Natural killer cell treated with Interleukin-12 subunit alpha and Interleukin-12 subunit beta and Interleukin-15 and Interleukin-18, amount 100 ng/mL, for 72 hours (primary cell): ENCODE measurements at places on chromosomes 7 and 10. TPM values are rescaled to one million over a fixed set of nuclear protein-coding genes. Genes with fewer than 3 reads are reported as not detected.

C7orf33 gene
- total RNA-seq: not detected

MPP7 gene
- total RNA-seq: 2.7 TPM

GRCh38 chr7:99505324-99505662, 831 bp downstream of the ZKSCAN5 start:
- H3K36me3 ChIP-seq: no peaks in the 10 kb centered on the region
- H3K4me1 ChIP-seq: peaks cover 21% of the 10 kb centered on the region
- DNase-seq: no peak

- H3K4me3 ChIP-seq: peak overlapping the region; percentile 95
- no peaks in the 10 kb centered on the region for H3K36me3 ChIP-seq
- peak overlapping the region; percentile 86 for H3K27ac ChIP-seq
- peak; percentile 68 for DNase-seq
- H3K27me3 ChIP-seq: no peaks in the 10 kb centered on the region
Measured at GRCh38 chr10:97333601-97334369, 744 bp downstream of the FRAT2 start.

GRCh38 chr10:74145133-74145532, 5.5 kb downstream of the AP3M1 start:
- H3K4me3 ChIP-seq: no peak overlapping the region
- DNase-seq: no peak
- H3K4me1 ChIP-seq: peaks cover 19% of the 10 kb centered on the region
- H3K27me3 ChIP-seq: no peaks in the 10 kb centered on the region

PPIA gene
- 1,782 TPM for total RNA-seq

DNA sequence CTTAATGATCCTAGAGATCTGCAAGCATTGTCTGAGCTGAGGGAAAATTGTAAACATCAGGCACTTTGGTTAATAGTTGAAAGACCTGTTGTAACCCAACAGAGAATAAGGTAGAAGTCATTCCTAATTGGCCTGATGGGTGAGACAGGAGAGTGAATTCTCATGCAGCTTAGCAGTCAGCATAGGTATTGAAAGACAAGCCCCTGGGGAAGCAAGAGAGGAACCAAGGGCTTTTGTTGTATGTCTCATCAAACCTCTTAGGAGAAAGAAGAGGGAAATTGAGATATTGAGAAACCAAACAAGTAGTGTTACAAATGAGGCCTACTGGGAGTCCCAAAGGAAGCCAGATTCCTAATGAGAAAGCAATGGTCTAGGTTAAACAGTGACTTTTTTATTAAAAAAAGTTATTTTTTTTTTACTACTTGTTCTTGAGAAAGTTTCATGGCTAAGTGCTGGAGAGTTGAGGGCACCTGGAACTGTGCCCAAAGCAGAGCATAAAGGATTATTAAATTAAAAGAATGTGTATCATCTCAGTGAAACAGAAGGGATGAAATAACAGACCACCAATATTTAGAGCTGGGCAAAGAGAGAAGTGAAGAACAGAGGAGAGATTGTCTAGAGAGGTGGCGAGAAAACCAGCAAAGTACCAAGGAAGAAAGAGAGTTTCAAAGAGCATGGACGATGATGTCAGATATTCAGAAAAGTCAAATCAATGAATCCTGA, 168.9 kb downstream of the CDK14 start:
- no peak overlapping the region for H3K27ac ChIP-seq
- no peak for DNase-seq
- H3K27me3 ChIP-seq: no peaks in the 10 kb centered on the region
- H3K4me1 ChIP-seq: no peaks in the 10 kb centered on the region
- no peaks in the 10 kb centered on the region for H3K36me3 ChIP-seq

- H3K4me1 ChIP-seq: peaks cover 26% of the 10 kb centered on the region
- H3K4me3 ChIP-seq: no peak overlapping the region
- no peak for DNase-seq
- no peak overlapping the region for H3K27ac ChIP-seq
Measured at GRCh38 chr7:25891591-25891990, 260.4 kb upstream of the NFE2L3 start.

PNLIPRP3 gene
- total RNA-seq: not detected

DNA sequence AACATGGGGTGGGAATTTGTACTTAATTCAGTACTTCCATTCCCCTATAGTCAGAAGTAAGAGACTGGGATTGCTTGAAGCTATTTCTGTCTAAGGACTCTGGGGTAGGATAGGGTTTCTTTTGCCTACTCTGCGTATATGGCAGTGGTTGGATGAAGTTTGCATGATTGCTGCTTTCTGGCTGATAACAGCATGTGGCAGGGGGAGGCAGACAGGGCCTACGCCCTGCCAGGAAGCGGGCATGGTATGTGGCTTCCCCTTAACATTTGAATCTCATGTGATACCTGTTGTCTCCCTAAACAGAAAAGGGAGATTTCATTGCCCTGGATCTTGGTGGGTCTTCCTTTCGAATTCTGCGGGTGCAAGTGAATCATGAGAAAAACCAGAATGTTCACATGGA, 57.1 kb downstream of the TACR2 start:
- H3K4me1 ChIP-seq: peaks cover 34% of the 10 kb centered on the region
- H3K36me3 ChIP-seq: no peaks in the 10 kb centered on the region
- H3K27ac ChIP-seq: peak overlapping the region; percentile 25
- no peak for DNase-seq

GRCh38 chr10:124544711-124545110, 83.1 kb downstream of the LHPP start:
- no peaks in the 10 kb centered on the region for H3K4me1 ChIP-seq
- no peak overlapping the region for H3K4me3 ChIP-seq
- H3K36me3 ChIP-seq: no peaks in the 10 kb centered on the region
- no peak for DNase-seq
- no peaks in the 10 kb centered on the region for H3K27me3 ChIP-seq

TBL2 gene
- total RNA-seq: 36.6 TPM

- peaks cover 48% of the 10 kb centered on the region for H3K36me3 ChIP-seq
- no peaks in the 10 kb centered on the region for H3K27me3 ChIP-seq
- no peak overlapping the region for H3K4me3 ChIP-seq
- H3K27ac ChIP-seq: no peak overlapping the region
- no peak for DNase-seq
Measured at GRCh38 chr7:143295870-143296269, 7.7 kb downstream of the CASP2 start.

MRC1 gene
- not detected for total RNA-seq

DNA sequence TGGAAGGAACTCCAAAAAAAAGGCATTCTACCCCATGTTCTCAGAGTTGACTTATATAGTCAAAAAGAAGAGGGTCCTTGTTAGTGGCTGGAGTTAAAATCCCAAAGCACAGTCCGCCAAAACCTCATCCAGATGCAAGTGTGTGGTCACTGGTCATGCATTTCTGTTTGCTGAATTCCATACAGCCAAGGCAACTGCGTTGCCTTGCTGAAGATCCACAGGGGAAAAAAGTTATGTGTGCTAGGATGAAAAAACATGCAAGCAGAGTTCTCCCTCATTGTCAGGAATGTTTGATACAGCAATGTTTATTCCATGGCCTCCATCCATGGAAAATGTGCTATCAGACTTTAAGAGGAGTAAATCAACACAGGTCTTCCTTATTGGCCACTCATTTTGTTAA, 213.1 kb downstream of the CREB5 start:
- no peaks in the 10 kb centered on the region for H3K4me1 ChIP-seq
- DNase-seq: no peak
- H3K27me3 ChIP-seq: peaks cover 25% of the 10 kb centered on the region
- H3K36me3 ChIP-seq: no peaks in the 10 kb centered on the region

DNA sequence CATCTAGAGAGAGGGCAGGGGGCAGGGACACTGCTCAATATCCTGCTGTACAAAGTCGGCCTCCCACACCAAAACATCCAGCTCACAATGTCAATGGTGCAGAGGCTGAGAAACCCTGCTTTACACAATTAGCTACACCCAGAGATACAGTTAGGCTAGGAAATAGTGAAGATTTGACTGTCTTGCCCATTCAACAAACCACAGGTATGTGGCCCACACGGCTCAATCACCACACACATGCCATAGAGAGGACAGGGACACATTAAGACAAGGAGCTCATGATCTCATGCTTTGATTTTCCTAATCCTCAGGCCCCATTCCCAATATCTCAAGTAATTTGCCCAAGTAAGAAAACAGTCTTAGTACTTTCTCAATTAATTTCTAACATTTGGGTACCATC, 110.4 kb downstream of the OSBPL3 start:
- no peak for DNase-seq
- H3K36me3 ChIP-seq: peaks cover 26% of the 10 kb centered on the region
- no peak overlapping the region for H3K27ac ChIP-seq
- no peaks in the 10 kb centered on the region for H3K27me3 ChIP-seq
- peaks cover 21% of the 10 kb centered on the region for H3K4me1 ChIP-seq
- no peak overlapping the region for H3K4me3 ChIP-seq

NRP1 gene
- 0.33 TPM for total RNA-seq

DNA sequence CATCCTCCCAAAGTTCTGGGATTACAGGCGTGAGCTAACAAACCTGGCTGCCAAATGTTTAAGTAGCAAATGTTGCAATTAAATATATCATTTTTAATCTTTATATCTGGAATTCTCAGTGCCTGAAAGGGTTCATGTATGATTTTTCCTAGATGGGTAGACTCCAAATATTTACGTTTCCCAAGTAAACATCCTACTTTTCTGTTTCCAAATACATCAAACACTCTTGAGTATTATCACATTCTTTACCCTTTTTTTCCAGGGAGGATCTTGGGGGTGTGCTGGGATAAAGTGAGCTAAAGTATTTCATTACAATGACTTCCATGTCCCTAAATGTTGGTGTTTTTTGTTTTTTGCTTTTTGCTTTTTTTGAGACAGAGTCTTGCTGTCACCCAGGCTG, 32.9 kb upstream of the CYTH3 start:
- no peaks in the 10 kb centered on the region for H3K4me1 ChIP-seq
- no peak for DNase-seq
- H3K36me3 ChIP-seq: no peaks in the 10 kb centered on the region
- H3K27me3 ChIP-seq: no peaks in the 10 kb centered on the region
- H3K27ac ChIP-seq: no peak overlapping the region

GRCh38 chr7:98866351-98866750, 3.5 kb downstream of the TMEM130 start:
- H3K4me3 ChIP-seq: no peak overlapping the region
- peaks cover 8% of the 10 kb centered on the region for H3K27me3 ChIP-seq
- peak; percentile 23 for DNase-seq
- H3K36me3 ChIP-seq: no peaks in the 10 kb centered on the region
- H3K4me1 ChIP-seq: no peaks in the 10 kb centered on the region
- no peak overlapping the region for H3K27ac ChIP-seq

- H3K36me3 ChIP-seq: no peaks in the 10 kb centered on the region
- H3K4me1 ChIP-seq: peaks cover 5% of the 10 kb centered on the region
- no peak for DNase-seq
- peaks cover 12% of the 10 kb centered on the region for H3K27me3 ChIP-seq
- no peak overlapping the region for H3K27ac ChIP-seq
Measured at GRCh38 chr10:124315591-124316270, 103.0 kb downstream of the OAT start.

- H3K4me3 ChIP-seq: peak overlapping the region; percentile 23
- peaks cover 12% of the 10 kb centered on the region for H3K4me1 ChIP-seq
- H3K27me3 ChIP-seq: no peaks in the 10 kb centered on the region
- no peaks in the 10 kb centered on the region for H3K36me3 ChIP-seq
Measured at GRCh38 chr7:42194238-42194637, 42.8 kb downstream of the GLI3 start.

DNA sequence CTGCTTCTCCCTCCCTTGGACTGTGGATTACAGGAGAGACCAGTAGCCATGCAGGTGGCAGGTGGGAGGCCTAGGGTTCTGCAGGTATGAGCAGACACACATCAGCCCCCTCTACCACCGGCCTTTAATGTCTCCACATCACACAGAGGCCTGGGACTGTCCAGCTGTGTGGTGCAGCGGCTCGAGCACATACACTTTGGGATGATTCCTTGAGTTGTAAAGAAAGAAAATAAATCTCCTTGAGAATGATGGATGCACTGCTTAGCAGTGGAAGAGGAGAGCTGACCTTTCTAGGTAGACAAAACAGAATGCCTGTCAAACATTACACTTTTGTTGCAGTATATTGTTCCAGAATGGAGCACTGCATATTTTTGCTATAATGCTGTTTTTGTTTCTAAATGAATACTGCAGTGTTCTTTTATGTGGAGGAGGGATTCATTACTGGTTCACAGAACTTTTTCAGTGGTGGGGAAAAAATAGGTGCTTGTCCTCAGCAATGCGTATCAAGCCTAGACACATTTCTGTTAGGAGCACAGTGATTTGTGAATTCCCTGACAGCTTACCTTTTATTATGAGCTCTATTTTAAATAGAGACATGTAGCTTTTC, 66.0 kb downstream of the PTPRE start:
- DNase-seq: no peak
- H3K36me3 ChIP-seq: no peaks in the 10 kb centered on the region
- peaks cover 16% of the 10 kb centered on the region for H3K4me1 ChIP-seq
- H3K27ac ChIP-seq: peak overlapping the region; percentile 78
- no peak overlapping the region for H3K4me3 ChIP-seq

LDB3 gene
- not detected for total RNA-seq

GRCh38 chr7:7014827-7015595, 167.3 kb upstream of the C1GALT1 start:
- no peaks in the 10 kb centered on the region for H3K36me3 ChIP-seq
- no peaks in the 10 kb centered on the region for H3K4me1 ChIP-seq
- H3K27ac ChIP-seq: no peak overlapping the region

DNA sequence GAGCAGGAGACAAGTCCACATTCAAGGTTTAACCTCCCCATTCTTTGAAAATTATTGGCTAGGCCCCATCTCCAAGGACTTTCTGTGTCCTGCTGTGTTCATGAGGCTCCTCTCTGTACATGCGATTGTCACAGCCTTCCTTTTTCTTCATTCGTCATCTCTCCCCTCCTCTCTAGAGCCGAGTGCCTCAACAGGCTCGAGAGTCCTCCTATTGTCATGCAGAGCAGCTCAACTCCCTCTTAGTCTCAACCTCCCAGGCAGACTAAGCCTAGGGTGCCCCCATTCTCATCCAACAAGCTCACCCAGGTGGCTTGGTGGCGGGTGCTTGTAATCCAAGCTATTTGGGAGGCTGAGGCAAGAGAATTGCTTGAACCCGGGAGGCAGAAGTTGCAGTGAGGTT, 35.1 kb upstream of the SAMD8 start:
- DNase-seq: no peak
- no peak overlapping the region for H3K4me3 ChIP-seq
- H3K27ac ChIP-seq: no peak overlapping the region
- no peaks in the 10 kb centered on the region for H3K36me3 ChIP-seq

- H3K4me1 ChIP-seq: peaks cover 13% of the 10 kb centered on the region
- peaks cover 3% of the 10 kb centered on the region for H3K27me3 ChIP-seq
- no peaks in the 10 kb centered on the region for H3K36me3 ChIP-seq
- no peak overlapping the region for H3K27ac ChIP-seq
- no peak for DNase-seq
Measured at GRCh38 chr10:8213735-8214134, 159.2 kb downstream of the GATA3 start.

- no peak overlapping the region for H3K27ac ChIP-seq
- peaks cover 64% of the 10 kb centered on the region for H3K27me3 ChIP-seq
- H3K36me3 ChIP-seq: no peaks in the 10 kb centered on the region
- no peak overlapping the region for H3K4me3 ChIP-seq
- no peak for DNase-seq
- peaks cover 26% of the 10 kb centered on the region for H3K4me1 ChIP-seq
Measured at GRCh38 chr10:99531026-99531695, 1.6 kb upstream of the NKX2-3 start.

PON1 gene
- total RNA-seq: not detected
